ENCODE measurements at places on chromosomes 7 and 10. TPM values are rescaled to one million over a fixed set of nuclear protein-coding genes. Genes with fewer than 3 reads are reported as not detected.

The KCNMA1 gene
- total RNA-seq: 0.84 TPM

The AIMP2 gene
- total RNA-seq: 87.4 TPM

The MYO1G gene
- 0.20 TPM for total RNA-seq

The GDF10 gene
- total RNA-seq: 0.52 TPM

The UCMA gene
- not detected for total RNA-seq

The GJC3 gene
- total RNA-seq: not detected

The CNNM2 gene
- total RNA-seq: 4.8 TPM

The SPAG6 gene
- 0.74 TPM for total RNA-seq

The PPP1R9A gene
- 15.6 TPM for total RNA-seq

The HOXA3 gene
- not detected for total RNA-seq

The RAMP3 gene
- total RNA-seq: not detected

The CHCHD3 gene
- total RNA-seq: 114 TPM

The CPEB3 gene
- 1.4 TPM for total RNA-seq

The CCDC186 gene
- total RNA-seq: 11.5 TPM

The SEC31B gene
- 3.8 TPM for total RNA-seq
